ENCODE measurements at places on chromosomes 16 and 17. TPM values are rescaled to one million over a fixed set of nuclear protein-coding genes. Genes with fewer than 3 reads are reported as not detected.

GRCh38 chr17:27506348-27507218 lies 50.3 kb downstream of the KSR1 start:
- no peak overlapping the region for H3K4me3 ChIP-seq
- H3K4me1 ChIP-seq = peaks cover 37% of the 10 kb centered on the region
- no peaks in the 10 kb centered on the region for H3K27me3 ChIP-seq
- peaks cover 6% of the 10 kb centered on the region for H3K36me3 ChIP-seq
- no peak for DNase-seq
- peak overlapping the region; percentile 92 for H3K27ac ChIP-seq

- no peak for DNase-seq
- H3K4me1 ChIP-seq = peaks cover 37% of the 10 kb centered on the region
- H3K27me3 ChIP-seq = no peaks in the 10 kb centered on the region
Observed at GRCh38 chr17:46771561-46772474, 46.7 kb downstream of the WNT3 start.

Gene RSKR
- total RNA-seq = 31.3 TPM

Gene WFIKKN1
- total RNA-seq = 0.84 TPM

DNA sequence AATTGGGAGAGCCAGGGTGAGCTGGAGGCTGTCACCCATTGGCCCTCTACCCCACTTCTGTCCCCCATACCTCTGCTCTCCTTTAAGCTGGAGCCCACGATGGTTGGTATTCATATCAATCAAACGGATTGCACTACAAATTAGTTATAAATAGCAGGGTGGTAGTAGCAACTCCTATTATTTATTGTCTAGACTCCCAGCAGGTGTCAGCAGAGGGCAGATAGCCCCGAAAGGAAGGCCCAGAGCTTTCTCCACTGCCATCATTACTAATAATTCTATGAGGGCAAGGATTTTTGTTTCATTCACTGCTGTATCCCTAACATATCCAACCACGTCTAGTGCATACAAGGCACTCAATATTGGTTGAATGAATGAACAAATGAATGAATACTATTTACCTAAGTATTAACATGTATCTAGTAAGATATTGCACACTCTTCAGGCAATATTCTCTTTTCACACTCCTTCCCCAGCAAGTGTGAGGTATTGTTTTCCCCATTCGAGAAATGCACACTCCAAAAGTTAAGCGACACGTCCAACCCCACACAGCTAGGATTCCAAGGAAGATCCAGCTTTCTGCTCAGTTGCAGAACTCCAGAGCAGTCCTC lies 6.3 kb downstream of the C17orf50 start:
- peaks cover 7% of the 10 kb centered on the region for H3K4me1 ChIP-seq
- no peak overlapping the region for H3K27ac ChIP-seq
- DNase-seq = no peak

DNA sequence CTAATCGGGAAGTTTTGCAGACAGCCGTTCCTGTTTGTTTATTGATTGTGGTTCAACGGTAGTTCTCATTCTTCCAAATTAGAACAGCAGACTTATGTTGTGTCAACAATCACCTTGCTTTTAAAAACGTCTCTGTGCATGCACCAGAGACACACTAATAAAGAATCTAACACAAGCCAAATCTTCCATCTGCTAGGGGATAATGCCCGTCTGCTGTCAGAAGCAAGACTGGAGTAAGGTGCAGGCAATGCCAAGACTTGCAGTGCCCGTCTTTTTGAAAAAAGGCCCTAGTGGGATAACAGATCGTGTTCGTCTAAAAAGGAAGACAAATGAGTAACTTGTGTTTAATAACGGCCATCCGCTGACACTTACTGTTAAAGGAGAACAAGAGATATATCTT lies 158.4 kb downstream of the KCNJ2 start:
- no peak overlapping the region for H3K27ac ChIP-seq
- no peaks in the 10 kb centered on the region for H3K27me3 ChIP-seq
- H3K4me3 ChIP-seq = no peak overlapping the region
- DNase-seq = no peak

DNA sequence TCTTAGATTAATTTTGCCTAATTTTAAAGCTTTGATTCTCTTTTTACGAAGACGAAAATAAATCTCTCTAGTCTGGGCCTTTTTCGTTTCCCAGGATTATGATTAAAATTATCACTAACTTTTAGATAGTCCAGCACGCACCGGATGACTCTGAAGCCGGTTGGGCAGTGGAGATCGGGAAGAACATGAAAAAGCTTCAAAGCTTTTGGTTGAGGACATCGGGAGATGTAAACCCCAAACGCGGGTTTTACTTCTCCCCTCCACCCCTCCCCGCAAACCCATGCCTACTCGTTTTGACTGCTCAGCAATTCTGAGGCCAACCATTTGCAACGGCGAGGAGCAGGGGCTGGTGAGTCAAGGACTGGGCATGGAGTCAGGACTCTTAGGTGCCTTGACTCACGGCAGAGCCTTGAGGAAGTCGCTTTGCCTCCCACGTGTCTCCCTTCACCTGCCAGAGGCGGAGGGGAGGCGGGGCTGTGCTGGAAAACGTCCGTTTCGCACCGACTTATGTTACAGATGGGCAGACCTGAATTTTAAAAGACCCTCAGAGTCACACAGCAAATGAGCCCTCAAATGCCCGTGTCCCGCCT lies 989 bp upstream of the DUSP14 start:
- peak overlapping the region; percentile 52 for H3K27ac ChIP-seq
- peak overlapping the region; percentile 86 for H3K4me3 ChIP-seq
- H3K27me3 ChIP-seq = no peaks in the 10 kb centered on the region
- no peaks in the 10 kb centered on the region for H3K36me3 ChIP-seq
- H3K4me1 ChIP-seq = peaks cover 54% of the 10 kb centered on the region

Gene TM4SF5
- not detected for total RNA-seq

GRCh38 chr17:38425031-38425430 lies 3.2 kb upstream of the ARHGAP23 start:
- DNase-seq = no peak
- H3K4me3 ChIP-seq = no peak overlapping the region
- H3K4me1 ChIP-seq = peaks cover 58% of the 10 kb centered on the region
- H3K27me3 ChIP-seq = peaks cover 11% of the 10 kb centered on the region

Gene CHP2
- total RNA-seq = not detected

DNA sequence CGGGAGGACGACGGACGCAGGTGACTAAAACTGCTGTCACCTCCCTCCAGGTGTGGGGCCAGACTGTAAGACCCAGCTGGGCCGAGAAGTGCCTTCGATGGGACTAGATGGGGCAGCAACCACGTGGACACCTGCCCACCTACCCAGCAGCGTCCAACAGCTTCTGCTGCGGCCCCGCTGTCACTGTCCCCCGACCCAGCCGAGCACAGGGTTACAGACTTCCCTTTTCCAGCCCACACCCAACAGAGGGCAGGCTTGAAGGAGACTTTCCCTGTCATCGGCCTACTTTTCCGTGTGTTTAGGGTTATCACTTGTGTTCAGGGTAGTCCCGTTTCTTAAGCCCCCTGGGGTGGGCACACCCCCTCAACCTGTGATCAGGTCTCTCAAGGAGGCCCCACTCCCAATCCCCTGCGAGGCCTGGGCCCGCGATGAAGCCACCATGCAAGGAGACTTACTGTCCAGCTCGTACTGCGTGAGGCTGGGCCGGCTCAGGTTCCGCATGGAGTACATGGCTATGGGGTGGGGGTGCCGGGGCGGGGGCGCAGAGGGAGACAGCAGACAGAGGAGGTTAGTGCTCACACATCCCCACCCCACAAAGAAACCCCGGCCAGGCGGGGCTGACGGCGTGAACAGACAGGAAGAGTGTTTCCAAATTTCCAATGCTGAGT lies 68.8 kb upstream of the CDC42EP4 start:
- no peak overlapping the region for H3K4me3 ChIP-seq
- no peak overlapping the region for H3K27ac ChIP-seq
- H3K27me3 ChIP-seq = no peaks in the 10 kb centered on the region
- DNase-seq = no peak

- no peak overlapping the region for H3K27ac ChIP-seq
- H3K4me1 ChIP-seq = peaks cover 14% of the 10 kb centered on the region
- no peak for DNase-seq
- no peak overlapping the region for H3K4me3 ChIP-seq
Observed at GRCh38 chr17:82848022-82848592, 8.3 kb upstream of the ZNF750 start.

Gene STH
- not detected for total RNA-seq

Gene SPNS2
- 12.2 TPM for total RNA-seq

GRCh38 chr17:21245639-21246084 lies 7.5 kb downstream of the NATD1 start:
- H3K4me1 ChIP-seq = no peaks in the 10 kb centered on the region
- H3K27ac ChIP-seq = no peak overlapping the region

Gene SEC14L5
- not detected for total RNA-seq

GRCh38 chr16:22924492-22924891 lies 110.5 kb downstream of the HS3ST2 start:
- peaks cover 27% of the 10 kb centered on the region for H3K27me3 ChIP-seq
- H3K36me3 ChIP-seq = no peaks in the 10 kb centered on the region
- no peak overlapping the region for H3K27ac ChIP-seq
- DNase-seq = no peak
- peaks cover 4% of the 10 kb centered on the region for H3K4me1 ChIP-seq
- H3K4me3 ChIP-seq = no peak overlapping the region

Gene ABCA10
- 0.74 TPM for total RNA-seq

Gene MAP2K6
- total RNA-seq = 21.7 TPM

DNA sequence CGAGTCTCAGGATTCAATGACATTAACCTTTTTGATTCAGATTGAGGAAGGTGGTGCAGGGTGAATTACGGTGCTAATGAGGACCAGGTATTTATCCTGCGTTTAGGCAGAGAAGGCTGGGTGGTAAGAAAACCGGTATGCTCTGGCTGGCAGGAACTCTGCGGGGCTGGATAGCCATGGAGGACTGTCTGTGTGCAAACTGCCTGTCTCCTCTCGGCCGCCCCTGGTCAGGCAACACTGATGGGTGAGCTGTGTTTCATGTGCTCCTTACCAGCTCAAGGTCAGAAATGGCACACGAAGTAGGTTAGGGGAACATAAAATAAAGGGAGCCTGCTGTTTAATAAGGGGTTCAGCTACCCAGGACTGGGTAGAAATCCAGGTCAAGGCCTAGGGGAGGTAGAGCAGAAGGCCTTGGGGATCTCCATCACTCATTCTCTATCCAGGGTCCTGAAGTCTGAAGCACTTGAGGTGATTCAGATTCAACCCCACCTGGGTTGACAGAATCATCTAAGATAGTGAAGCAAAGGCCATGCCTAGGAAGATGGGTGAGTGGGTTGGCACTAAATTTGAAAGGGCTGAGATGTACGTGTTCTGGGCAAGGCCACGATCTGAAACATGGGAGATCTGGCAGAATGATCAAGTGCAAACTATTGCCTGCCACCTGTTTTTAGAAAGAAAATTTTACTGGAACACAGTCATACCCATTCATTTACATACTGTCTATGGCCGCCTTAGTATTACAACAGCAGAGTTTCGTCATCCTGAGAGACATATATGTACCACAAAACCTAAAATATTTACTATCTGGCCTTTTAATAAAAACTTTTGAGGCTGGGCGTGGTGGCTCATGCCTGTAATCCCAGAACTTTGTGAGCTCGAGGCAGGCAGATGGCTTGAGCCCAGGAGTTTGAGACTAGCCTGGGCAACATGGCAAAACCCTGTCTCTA lies 292.5 kb downstream of the XYLT1 start:
- peaks cover 6% of the 10 kb centered on the region for H3K4me1 ChIP-seq
- H3K4me3 ChIP-seq = no peak overlapping the region
- H3K27me3 ChIP-seq = no peaks in the 10 kb centered on the region
- H3K36me3 ChIP-seq = no peaks in the 10 kb centered on the region

- no peak for DNase-seq
- no peaks in the 10 kb centered on the region for H3K36me3 ChIP-seq
- no peak overlapping the region for H3K4me3 ChIP-seq
Observed at GRCh38 chr17:30557916-30558685, 80.9 kb downstream of the GOSR1 start.

Gene GDPD1
- 7.6 TPM for total RNA-seq

DNA sequence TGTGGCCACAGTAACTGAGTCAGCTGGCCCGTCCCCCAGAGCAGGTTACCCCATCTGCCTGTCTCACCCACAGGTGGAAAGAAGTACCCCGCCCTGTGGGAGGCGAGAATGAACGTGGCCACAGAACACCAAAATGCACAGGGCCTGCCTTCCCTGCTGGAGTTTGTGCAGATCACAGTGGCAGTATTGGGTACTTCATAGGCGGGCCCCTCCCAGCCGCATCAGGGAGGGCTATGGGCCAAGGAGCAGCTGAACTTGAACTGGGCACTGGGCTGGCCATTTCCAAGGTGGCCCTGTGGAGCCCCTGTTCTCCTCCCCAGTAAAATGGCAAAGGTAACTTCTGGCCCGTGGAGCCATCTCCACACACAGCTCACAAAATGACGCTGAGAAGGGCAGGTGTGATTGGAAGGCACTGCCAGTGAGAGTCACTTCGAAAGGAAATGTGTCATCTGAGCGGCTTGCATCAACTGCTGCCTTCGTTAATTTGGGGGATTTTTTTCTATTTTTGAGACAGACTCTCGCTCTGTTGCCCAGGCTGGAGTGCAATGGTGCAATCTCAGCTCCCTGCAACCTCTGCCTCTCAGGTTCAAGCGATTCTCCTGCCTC lies 162.9 kb downstream of the ENGASE start:
- H3K27ac ChIP-seq = no peak overlapping the region
- H3K27me3 ChIP-seq = peaks cover 47% of the 10 kb centered on the region
- H3K36me3 ChIP-seq = no peaks in the 10 kb centered on the region
- no peaks in the 10 kb centered on the region for H3K4me1 ChIP-seq

- H3K4me1 ChIP-seq = peaks cover 4% of the 10 kb centered on the region
- no peak overlapping the region for H3K27ac ChIP-seq
- DNase-seq = no peak
- no peaks in the 10 kb centered on the region for H3K36me3 ChIP-seq
- H3K4me3 ChIP-seq = no peak overlapping the region
- H3K27me3 ChIP-seq = peaks cover 6% of the 10 kb centered on the region
Observed at GRCh38 chr16:83723244-83723643, 84.5 kb upstream of the HSBP1 start.

DNA sequence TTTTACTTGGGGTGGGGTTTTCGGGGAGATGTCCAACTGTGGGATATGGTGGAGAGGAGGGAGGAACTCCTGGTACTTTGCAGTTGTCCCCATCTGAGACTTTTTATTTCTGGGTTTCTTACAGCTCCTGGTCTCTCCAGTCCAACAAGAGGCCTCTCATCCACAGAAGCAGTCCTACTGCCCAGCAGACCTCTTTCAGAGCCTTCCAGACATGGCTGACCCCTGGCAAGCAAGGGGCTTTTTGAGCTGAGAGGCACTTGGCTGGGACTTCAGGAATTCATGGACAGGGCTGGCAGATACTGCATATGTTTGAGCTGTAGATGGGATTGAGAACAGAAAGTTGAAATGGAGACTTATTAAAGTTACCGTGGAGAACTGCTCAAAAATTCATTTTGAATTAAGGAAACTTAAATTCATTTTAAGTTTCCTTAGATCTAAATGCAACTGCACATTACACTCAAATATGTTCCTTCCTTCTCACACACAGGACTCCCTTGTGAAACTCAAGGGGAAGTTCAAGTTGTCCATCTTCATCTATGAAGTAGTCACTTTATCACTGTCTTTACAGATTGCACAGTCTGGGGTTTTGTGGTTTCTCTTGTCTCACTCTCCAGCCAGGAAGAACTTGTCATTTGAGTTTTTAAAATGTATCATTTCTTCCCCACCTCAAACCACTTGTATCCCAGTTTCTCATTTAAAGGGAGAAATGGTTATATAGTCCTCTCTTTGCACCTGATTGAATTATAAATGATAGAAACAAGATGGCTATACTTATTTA lies 1.1 kb downstream of the LASP1NB start:
- no peak overlapping the region for H3K4me3 ChIP-seq
- H3K27me3 ChIP-seq = no peaks in the 10 kb centered on the region
- no peak for DNase-seq
- H3K4me1 ChIP-seq = peaks cover 21% of the 10 kb centered on the region

Measured in mesothelial cell of epicardium (in vitro differentiated cells).